ENCODE measurements at places on chromosomes 2 and 18.
A peak's percentile ranks its signal among the peaks of the same experiment; 100 is the strongest.

DNA sequence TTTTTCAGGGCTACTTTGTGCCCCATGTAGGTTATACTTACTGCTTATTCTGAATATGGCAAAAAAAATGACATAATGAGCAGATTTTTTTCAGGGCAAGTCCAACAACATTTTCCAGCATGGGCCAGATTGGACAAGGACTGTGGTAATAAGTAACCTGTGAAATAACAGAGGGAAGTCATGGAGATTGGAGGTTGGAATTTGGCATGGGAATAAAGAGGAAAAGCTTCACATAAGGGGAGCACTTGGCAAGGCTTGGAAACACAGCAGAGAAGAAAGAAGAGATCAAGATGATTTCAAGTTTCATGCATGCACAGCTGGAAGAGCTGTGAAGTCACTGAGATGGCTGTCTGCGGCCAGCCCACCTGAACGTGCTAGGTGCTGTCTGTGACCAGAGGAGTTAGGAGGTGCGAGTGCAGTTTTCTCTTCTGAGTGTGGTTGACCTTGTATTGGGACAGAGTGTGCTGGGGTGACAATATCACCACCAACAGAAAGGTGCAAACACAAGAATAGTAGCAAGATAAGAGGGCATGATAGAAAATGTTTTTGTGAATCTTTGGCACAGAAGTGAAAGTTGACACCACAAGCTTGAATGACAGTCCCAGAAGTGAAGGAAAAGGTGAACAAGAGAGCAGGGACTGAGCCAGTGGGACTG is 71.1 kb upstream of the DSC1 start:
- DNase-seq, result no peak

DNA sequence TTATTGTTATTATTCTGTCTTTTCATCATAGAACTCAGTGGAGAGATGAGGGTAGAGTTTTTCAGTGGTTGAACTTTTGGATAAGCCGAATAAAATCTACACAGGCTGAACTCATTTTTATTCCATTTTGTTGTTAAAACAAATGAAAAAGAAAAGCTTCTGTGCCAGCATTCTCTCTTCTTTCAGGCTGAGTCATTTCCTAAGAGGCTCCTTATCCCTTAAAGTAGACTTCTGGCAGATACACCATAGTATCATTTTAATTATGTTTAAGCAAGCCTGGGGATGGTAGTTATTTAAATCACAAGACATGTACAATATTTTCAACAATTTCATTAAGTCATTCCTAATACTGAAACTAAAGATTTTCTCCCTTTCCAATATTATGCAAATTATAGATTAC is 1364.0 kb upstream of the NRXN1 start:
- no peak for DNase-seq

GRCh38 chr18:79964330-79965118 is at the start of gene HSBP1L1:
TSS of gene HSBP1L1 (plus strand) at chr18:79964643. CDS start at chr18:79964736, 93 bp downstream.
- DNase-seq, result peak; percentile 46

- no peak for DNase-seq
Measured at GRCh38 chr2:146721486-146721885, 1123.3 kb upstream of the ACVR2A start.

- no peak for DNase-seq
Measured at GRCh38 chr2:67828066-67828465, 234.7 kb downstream of the C1D start.

- peak; percentile 66 for DNase-seq
Measured at GRCh38 chr2:112583497-112584133, 794 bp upstream of the CHCHD5 start.

DNA sequence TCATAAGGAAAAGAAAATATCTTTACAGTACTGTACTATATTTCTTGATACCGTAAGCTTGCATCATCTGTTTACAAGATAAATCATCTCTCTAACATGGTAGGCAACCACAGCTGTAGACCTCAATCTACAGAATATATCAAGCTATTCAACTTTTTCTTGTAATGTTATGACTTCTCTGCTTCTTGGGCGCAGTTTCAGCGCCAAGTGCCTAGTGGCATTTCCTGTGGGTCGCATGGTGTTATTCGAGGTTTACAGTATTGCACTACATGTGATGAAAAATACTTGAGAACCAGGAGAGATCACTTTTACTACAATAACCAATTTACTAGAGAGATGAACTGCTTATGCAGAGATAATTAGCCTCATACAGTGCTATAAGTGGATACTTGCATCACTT is 34.0 kb upstream of the SESTD1 start:
- no peak for DNase-seq

GRCh38 chr2:176109192-176109901 is 2.3 kb downstream of the HOXD11 start:
- DNase-seq, result no peak

- no peak for DNase-seq
Measured at GRCh38 chr2:21047141-21048009, 3.5 kb upstream of the APOB start.

DNA sequence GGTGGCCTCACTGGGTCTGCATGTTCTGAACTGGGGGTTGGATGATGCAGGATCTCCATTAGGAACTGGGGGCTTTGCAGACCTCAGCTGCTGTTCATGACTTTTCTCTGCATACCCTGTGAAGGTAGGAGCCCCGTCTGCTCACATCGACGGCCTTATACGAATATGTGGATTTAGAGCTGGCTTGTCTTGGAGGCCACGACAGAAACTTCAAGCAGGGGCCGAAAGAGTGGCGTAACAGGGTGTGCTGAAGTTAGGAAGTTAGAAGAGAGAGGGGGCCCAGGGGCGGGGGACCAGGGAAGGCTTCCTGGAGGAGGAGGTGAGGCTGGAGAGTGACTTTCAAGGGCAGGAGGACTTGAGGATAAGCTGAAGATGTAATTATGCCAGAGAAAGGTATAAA is 144.9 kb downstream of the TSN start:
- no peak for DNase-seq

- DNase-seq, result no peak
Measured at GRCh38 chr2:170712653-170713542, 2.2 kb upstream of the SP5 start.

GRCh38 chr2:109349503-109350465 is 220.8 kb downstream of the SH3RF3 start:
- DNase-seq, result no peak

DNA sequence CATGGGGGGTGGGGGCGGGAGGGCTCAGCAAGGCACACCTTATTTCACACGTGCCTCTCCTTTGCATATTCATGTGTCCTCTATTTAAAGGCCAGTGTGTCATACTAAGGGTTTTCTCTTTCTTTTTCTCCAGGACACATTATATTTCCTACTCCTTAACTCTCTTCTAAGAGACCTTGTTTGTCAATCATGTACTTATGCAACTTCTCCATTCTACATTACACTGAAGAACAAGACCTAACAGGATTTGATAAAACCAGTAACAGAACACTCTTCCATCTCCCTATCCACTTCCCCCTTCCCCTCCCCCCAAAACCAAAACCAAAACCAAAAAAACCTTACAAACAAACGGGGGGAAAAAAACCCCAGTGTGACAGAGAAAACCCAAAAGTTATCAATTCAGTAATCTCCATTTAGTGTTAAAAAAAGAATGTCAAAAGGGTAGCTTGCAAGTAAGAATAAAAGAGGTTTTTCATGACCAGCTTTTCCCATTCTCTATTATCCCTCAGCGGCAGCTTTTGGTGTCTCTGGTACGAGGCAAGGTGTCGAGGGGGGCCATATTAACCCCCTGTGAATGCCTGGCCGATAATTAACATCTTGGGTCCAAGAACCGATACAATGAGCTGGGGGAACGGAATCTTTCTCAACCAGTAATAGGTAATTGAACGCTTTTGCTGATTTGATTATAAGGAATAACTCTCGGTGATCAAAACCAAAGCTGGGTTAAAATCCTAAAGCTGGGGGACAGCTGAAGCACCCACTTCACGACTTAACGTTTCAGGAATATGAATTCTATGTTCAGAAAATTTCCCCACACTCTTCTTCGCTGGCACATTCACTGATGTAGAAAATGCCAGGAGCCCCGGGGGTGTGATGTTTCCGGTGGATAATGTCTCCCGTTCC is 191.0 kb upstream of the TCF4 start:
- no peak for DNase-seq

DNA sequence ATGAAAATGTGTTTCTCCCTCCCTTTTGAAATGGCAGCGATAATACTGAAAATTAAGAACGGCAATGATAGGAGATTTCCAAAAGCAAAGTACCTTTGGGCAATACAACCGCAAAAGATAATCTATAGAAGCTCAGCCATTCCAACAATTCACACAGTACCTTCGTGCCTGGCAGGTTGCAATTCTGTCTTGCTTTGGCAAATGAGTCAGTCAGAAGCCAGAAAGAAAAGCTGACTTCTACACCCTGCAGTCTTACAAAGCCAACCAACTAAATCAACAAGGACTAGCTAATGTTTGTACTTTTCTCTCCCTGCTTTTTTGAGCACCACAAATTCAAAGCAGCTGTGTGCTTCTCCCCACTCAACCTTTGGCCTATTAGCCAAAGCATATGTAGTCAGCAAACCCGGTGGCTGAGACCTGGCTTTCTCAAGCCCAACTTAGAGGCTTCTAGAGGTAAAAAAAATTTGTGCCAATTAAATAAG is 25.7 kb upstream of the ID2 start:
- no peak for DNase-seq

DNA sequence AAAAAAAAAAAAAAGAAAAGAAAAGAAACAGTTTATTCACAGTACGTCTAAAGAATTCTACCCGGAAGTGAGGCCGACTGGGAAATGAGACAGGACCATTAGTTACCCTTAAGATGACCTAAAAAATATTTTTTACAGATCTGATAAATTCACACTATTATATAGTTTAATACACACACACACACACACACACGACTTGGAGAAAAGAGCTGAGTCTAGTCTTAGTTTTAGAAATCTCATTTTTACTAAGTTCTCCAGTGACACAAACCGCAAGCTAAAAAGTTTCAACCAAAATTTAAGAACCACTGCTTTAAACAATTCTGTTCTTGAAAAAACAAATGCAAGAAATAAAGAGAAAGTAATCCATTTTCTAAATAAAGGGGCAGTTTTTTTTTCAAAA is 27.1 kb downstream of the ST3GAL5 start:
- DNase-seq, result no peak

DNA sequence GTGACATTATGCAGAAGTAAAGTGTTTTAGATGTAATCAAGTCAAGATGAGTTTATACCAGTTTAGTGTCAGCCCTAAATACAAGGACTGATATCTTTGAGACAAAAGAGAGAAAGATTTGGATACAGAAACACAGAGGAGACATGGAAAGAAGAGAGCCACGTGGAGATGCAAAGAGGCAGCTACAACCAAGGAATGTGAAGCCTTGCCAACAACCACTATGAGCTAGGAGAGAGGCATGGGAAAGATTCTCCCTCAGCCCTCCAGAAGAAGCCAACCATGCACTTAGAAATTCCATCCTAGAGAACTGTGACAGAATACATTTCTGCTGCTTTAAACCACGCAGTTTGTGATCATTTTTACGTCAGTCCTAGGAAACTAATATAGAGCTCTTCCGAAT is 217.2 kb downstream of the DOK6 start:
- DNase-seq, result no peak

- no peak for DNase-seq
Measured at GRCh38 chr2:242022550-242023290, 153.2 kb downstream of the RTP5 start.

- DNase-seq, result no peak
Measured at GRCh38 chr2:112614201-112614840, 29.9 kb downstream of the CHCHD5 start.

- peak; percentile 34 for DNase-seq
Measured at GRCh38 chr2:9771481-9772017, 71.7 kb upstream of the TAF1B start.

DNA sequence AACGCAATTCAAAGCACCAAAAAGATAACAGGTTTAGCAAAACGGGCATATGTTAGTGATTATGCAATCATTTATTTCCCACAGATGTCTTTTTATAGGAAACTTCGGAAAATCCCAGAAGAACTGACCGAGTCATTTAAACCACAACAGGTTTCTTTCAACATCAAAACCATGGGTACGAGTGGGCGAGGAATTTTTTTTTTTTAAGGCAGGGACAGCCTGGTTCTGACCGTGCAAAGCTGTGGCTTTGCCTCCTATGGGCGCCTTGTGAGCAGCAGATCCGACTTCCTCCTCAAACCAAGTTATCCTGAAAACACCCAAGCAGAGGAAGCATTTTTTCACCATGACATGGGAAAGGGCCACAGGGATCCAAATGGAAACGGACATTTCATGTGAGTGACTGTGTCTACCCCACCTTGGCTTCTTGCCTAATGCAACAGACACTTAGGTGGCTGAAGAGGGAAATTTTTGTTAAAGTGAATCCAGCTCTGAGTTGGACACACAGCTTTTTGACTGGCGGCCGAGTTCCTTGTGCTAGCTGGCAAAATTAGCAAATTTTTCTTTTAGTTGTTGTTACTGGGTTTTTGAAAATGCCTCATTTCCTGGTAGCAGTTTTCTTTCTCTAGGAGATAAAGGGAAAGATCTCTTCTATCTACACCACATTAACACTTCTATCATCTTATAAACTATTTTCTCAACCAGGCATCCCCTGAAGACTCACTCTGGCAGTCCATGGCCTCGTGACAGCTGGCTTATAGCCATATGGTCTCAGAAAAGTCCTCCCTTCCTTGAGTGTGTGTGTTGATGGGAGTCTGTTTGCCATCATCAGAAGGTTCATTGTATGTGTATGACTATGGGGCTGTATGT is 487.4 kb upstream of the ZEB2 start:
- DNase-seq, result peak; percentile 84

- no peak for DNase-seq
Measured at GRCh38 chr18:77607087-77607486, 357.4 kb downstream of the GALR1 start.

GRCh38 chr2:36805635-36806224 is 109.2 kb downstream of the VIT start:
- DNase-seq, result no peak

DNA sequence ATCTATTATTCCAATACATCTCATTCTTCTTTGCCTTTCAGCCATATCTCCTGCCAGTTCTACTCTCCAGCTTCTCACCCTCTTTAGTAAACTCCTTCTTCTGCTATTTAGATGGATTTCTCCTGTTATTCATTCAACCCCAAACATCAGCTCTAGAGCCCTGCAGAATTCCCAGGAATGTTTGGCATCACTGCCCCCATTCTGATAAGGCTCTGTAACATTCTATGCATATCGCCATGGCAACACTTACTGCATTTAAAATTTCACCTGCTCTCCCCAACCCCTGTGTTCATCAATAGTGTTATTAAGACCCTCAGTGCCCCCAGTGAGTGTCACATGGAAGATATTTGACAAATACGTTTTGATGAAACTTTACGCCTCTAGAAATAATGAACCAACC is 28.6 kb downstream of the LRATD1 start:
- DNase-seq, result no peak

- DNase-seq, result no peak
Measured at GRCh38 chr2:240225660-240226475, 85.4 kb upstream of the OTOS start.

DNA sequence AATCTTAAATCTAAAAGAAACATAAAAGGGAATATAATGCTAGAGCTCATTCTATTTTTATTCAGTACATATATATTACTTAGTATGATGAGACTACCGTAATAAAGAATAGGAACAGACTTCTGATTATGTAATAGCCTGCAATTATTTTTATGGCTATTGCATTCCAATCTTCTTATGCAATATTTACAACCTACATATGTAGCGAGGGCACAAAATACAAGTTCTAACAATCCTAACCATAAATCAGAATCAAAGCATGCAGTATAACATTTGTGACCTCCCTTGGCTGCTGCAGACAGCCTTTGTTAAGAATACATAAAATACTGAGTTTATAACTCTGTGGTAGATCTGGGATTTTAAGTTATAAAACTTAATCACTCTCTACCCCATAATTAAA is 177.6 kb downstream of the BABAM2 start:
- DNase-seq, result no peak

GRCh38 chr2:10329580-10329879 is 26.8 kb downstream of the HPCAL1 start:
- no peak for DNase-seq

- DNase-seq, result no peak
Measured at GRCh38 chr18:24470022-24470618, 9.7 kb downstream of the HRH4 start.

Data from SW 1271 (cell line).